ENCODE measurements at places on chromosomes 4 and X.

DNA sequence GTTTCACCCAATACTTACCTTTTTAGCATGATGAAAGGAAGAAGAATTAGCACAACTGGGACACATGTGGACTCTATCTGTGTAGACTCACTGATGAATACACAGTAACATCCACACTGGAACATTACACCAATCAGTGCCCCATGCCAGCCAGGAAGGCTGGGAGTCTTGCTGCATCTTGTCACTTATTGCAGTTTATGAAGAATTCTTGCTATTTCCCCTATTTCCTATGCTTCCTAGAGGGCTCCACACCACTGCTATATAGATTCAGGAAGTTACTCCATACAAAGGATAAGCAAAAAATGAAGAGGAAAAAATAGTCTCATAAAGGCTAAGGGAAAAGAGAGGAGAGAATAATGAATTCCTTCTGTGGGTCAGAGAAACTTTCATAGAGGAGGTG is 201.0 kb downstream of the CAMK2D start:
- no peak for DNase-seq

DNA sequence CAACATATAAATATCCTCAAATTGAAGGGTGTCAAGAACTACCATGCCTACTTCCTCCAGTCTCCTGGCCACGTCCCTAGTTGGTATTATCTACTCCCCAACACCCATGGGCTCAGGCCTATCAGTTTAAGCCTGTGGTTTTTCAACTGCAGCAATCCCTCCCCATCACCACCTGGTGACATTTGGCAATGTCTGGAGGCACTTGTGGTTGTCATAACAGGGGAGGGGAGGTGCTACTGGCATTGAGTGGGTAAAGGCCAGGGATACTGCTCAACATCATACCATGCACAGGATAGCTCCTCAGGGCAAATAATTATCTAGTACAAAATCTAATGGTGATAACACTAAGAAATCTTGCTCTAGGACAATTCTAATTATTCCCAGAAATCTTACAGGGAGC is 95.3 kb downstream of the COMMD8 start:
- DNase-seq, result no peak

GRCh38 chr4:109414938-109415337 is 18.7 kb upstream of the SEC24B start:
- no peak for DNase-seq

DNA sequence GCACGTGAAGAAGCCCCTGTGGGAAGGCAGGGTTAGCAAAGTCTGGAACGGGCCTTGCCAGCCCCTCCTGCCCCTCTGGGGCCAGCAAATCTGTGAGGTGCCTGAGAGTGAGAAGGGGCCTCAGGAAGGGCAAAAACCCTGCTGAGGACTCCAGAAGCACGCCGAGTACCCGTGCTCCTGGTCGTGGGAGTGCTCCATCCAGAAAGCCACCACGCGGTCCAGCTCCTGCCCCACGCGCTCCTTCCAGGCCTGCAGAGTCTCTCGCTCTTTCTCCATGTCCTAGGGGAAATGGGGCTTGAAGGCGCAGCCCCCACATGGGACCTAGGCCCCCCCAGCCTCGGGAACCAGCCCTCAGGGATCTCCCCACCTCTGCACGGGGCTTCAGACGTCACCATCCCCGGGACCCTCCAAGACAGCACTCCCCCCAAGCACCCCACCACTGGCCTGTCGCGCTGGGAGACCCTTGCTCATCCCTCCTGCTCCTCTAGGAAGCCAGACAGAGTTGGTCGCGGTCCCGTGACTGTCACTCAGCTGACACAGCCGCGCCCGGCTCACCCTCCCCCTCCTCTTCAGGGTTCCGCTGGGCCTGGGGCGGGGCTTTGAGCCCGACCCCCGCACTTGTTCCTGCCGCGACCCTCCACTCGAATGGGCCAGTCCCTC is at the start of gene RENBP:
Gene RENBP, minus strand, starts transcription at position 504 of the 660 bp plus-strand sequence. Its CDS starts 33 bp downstream, at position 471.
- DNase-seq, result peak; percentile 23

- no peak for DNase-seq
These were observed 559.1 kb downstream of the ZNF674 start for GRCh38 chrX:45986081-45986480.

GRCh38 chrX:13087322-13088155 is 43.1 kb upstream of the FAM9C start:
- peak; percentile 48 for DNase-seq

- DNase-seq, result no peak
These were observed 29.5 kb upstream of the FGFR3 start for GRCh38 chr4:1763550-1764080.

DNA sequence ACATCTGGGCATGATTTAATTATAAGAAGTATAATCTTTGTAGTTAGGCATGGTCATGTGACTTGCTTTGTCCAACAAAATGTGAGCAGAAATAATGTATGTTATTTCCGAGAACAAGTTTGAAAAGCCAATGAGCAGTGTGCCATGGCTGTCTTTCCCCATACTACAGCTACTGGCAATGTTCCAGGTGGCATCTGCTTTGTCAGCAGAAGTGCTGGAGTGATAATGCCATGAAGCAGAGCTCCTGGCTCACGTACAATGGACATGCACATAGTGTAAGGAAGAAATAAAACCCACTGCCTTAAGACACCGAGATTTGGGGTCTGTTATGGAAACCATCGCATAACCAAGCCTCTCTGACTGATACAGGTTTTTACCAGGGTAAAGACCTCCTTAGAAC is 212.6 kb upstream of the RASGEF1B start:
- no peak for DNase-seq

Data from memory B cell (primary cell).